Activated effector memory CD4-positive, alpha-beta T cell treated with anti-CD3 and anti-CD28 coated beads, Interleukin-2, amount 50 U/mL, for 16 hours (primary cell): ENCODE measurements at places on chromosomes 1 and 21.

DNA sequence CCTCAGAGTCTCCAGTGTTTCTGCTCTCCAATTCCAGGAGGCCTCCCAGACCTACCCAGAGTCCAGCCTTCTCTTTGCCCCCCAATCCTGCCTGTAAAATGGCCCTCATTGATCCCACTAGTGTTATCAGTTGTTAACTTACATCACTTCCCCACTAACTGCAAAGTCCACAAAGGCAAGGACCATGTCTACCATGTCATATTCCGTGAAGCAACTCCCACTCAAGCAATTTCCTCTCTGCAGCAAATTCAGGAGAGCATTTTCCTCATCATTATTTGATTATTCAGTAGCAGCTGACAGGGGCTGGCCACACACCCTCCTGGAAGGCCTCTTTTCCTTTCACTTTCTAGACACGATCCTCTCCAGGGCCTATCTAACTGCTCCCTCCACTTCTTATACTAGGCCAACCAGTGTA, 153.5 kb downstream of the RERE start:
- no peak for DNase-seq

DNA sequence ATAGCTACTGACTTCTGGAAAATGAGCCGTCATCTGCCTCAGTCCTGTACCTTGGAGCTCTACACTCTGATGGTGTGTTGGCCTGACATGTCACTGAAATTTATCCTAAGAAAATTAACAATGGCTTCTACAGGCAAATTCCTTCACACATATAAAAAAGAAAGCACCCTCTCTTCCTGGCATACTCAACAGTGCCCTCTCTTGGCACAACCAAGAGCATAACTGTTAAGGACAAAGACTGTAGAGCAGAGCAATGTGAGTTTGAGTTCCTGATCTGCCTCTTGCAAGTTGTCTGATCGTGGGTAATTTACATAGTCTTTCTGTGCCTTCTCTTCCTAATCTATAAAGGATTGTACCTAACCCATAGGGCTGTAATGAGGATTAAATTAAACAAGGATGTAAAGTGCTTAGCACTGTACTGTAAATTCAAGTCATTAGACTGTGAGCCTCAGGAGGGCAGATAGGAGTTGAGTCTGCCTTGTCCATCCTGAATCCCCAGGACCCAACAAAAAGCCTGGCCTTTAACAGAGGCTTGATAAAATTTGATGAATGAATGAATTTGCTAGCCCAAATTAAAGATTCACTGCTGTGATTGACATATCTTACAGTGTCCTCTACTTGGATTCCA, 83.5 kb downstream of the SYF2 start:
- no peak for DNase-seq

DNA sequence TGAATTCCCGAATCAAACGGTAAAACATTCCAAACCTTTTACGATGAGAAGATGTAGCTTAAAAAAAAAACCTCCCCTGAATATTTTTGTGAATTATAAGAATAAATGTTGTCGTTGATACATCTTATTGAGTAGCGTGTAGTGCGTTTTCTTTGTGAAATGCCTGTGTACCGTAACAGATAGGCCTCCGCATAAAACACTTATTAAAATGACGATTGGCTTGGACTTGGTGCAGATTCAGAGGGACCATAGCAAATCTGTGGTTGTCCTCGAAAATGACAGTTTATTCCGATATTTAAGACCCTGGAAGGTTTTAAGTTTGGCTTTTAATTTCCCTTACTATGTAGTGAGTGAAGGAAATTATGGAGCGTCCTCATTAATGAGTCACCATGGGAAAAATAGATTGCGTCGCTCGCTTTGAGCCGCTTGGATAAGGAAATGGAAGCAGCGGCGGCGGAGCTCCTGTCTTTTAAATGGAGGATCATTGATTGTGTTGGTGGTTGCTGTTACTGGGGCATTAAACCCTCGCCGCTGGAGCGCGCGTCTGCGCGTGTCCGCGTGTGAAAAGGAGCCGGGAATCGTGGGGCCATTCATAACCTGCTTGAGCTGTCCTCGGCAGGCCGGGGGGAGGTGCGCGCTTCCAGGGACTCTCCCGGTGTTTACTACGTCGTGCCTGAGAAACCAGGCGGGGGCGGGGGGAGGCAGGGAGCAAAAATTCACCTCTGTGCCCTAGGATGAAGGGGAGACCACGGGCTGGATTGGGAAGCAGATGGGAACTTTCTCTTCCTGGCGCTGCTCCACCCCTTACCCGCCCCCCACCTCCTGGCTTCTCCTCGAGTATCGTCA, 1.6 kb downstream of the SPEN start:
- DNase-seq, result peak; percentile 90

DNA sequence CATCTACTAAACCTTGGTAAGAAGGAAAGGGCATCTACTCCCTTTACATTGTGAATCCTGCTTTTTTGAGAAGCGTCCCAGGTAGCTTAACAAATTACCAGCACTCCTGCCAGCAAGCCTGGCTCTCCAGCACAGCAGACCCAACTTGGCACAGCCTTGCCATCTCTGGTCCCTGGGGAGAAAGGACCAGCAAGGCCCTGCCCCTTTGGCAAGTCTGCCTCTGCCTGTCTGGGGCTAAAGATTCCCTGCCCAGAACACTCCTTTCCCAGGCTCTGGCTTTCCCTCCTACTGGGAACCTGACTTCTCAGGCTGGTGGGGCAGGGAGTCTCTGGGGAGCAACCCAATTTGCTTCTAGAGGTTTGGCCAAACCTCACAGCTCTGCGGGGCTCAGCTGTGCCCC, 68.5 kb downstream of the ATP2B4 start:
- DNase-seq, result no peak

DNA sequence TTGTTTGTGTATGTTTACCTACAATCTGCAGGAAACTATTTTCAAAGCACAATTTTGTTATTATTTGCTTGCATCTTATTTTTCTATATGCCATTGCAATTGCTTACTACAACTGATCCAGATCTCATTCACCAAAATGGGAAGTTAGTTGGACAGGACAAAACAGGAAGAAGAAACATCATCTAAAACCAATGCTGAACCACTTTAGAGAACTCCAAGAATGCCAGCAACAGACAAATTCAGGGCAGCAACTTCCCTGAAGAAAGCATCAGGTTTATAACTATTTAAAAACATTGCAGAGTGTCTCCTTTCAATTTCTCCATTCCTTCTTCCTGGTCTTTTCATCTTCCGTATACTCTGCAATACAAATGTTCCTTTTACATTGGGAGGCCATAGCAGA, 82.4 kb upstream of the SMYD2 start:
- DNase-seq, result no peak

DNA sequence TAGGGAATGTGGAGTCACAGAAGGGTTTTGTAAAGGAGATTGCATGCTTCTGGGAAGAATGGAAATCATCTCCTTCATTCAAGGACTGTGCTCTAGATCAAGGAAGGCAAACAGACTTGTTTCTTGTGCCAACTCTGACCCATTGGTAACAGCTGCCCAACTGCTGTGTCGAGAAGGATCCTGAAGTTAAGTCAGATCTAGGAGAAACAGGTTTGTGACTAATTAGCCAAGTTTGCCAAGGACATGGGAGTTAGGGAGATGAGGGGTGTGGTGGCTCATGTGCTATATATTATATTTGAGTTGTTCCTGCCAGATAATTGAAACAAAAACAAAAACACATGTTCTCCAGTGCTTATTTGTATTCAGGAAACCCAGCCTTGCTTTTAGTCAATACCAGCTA, 251.2 kb upstream of the USP24 start:
- no peak for DNase-seq

DNA sequence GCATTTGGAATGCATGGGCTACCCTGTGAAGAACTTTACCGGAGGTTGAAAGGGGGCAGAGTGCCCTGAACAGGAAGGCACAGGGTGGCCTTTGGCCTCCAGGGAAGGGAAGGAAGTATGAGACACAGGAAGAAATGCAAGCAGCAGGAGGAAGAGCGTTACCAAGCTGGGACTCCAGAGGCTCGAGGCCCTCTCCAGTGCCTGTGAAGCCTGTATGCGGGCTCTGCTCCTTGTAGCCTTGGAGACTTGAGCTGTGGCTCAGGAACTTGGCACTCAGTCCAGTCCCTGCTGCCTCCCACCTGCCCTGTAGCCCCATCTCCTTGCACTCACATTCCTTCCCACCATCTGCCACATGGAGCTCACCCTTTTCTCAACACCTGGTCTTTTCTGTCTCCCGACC, 33.5 kb upstream of the RNF19B start:
- no peak for DNase-seq

GRCh38 chr1:89580036-89580435, 52.9 kb upstream of the LRRC8C start:
- DNase-seq, result no peak

- peak; percentile 68 for DNase-seq
Observed at GRCh38 chr1:112509005-112509659, 367 bp downstream of the WNT2B start.

DNA sequence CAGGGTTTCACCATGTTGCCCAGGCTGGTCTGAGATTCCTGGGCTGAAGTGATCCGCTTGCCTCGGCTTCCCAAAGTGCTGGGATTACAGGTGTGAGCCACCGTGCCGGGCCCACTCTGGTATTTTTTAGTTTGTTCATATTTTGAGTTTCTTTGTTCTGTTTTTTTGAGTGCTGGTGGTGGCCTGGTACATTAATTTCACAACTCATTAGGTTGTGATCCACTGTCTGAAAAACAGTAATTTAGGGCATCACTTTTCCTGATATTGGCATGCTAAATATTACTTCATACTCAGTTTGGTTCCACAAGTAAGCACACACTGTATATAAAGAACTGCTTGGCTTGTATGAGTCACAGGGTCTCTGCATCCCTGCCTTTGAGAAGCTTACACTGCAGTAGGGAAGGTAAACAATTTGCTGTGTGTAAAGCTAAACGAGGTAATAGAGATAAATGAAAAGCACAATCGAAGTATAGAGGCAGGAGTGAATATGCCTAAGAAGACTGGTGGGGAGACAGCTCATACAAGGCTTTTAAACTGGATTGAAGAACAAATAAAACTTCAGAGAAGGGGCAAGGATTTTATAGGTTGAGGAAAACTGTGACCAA, 7.7 kb downstream of the SNX27 start:
- DNase-seq, result no peak

DNA sequence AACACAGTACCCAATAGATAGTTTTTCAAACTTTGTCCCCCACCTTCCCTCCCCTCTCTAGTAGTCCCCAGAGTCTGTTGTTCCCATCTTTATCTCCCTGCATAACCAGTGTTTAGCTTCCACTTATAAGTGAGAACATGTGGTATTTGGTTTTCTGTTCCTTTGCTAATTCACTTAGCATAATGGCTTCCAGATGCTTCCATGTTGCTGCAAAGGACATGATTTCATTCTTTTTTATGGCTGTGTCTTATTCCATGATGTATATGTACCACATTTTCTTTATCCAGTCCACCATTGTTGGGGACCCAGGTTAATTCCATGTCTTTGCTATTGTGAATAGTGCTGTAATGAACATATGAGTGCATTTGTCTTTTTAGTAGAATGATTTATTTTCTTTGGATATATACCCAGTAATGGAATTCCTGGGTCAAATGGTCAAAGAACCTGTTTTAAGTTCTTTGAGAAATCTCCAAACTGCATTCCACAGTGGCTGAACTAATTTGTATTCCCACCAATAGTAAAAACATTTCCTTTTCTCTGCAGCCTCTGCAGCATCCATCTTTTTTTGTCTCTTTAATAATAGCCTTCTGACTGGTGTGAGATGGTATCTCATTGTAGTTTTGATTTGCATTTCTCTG, 126.0 kb downstream of the AK5 start:
- no peak for DNase-seq

GRCh38 chr1:187336441-187337168, 507.9 kb downstream of the PLA2G4A start:
- no peak for DNase-seq

GRCh38 chr1:13783551-13783950, 83.6 kb downstream of the PRDM2 start:
- DNase-seq, result no peak
